AG04449 (cell line): ENCODE measurements at places on chromosomes 5 and 9.

DNA sequence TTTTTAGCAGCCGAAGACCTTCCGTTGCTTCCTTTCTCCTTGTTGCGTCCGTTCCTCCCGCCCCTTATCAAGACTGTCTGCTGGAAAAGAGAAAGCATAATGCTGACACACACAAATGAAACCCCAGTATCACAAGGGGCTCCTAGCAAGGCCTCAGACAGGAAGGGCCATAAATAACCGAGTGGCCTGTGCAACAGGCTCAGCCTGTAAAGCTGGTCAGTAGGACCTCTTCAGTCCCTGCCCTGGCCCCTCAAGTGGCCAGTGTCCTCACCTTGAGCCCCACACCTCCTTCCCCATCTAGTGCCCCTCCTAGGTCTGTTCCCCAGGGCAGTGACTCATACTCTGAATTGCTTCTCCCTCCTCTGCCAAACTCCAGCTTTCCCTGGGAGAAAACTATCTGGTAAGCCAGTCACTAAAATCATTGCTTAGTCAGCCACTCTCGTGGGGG is 174.6 kb upstream of the IL12B start:
- no peak for DNase-seq

DNA sequence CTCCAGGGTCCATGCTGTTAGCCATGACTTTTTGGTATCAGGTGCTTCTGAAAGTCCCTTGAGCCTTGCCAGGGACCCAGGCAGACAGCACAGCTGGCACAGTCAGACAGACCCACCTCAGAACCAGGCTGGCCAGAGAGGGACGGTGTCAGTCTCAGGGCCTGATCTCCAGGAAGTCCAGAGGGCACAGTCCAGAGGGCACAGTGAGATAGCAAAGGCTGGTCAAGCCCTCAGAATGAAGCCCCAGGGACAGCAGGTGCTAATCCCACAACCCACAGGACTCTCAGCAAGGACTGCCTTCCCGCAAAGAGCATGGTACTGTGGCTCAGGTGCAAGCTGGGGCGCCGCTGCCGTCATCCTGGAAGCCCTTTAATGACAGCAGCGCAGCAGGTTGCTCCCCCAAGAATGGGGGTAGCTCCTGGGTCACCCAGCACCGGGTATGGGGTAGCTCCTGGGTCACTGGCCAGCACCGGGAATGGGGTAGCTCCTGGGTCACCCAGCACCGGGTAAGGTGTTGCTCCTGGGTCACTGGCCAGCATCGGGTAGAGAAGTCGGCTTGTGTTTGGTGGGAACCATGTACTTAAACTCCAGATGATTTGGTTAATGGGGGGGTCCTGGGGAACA is 105.6 kb upstream of the PHYKPL start:
- DNase-seq: no peak

DNA sequence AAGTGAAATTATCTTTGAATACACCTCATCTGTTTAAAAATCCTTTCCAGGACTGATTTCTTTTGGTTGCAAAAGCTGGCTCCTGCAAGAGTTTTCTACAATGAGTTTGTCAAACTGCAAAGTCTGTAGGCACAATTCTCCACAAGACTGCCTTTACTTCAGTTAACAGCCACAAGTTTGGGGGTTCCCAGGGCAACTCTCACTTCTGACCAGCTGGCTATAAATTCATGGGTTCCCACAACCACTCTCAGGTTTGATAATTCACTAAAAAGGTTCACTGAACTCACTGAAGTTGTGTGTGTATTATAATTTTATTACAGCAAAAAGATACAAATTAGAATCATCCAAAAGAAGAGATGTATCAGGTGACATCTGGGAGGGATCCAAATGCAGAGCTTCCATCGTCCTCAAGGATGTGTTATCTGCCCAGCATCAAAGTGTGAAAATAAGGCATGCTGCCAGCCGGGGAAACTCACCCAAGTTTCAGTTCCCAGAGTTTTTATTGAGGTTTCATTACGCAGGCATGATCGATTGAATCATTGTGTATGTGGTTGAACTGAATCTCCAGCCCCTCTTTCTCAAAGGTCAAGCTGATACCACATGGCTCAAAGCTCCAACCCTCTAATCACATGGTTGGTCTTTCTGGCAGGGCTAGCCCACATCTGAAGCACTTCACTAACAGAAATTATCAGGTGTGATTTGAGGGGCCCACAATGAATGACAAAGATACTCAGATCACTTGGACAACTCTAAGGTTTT is 19.0 kb upstream of the PSIP1 start:
- DNase-seq: no peak

- no peak for DNase-seq
Measured at GRCh38 chr9:122941582-122942234, 888 bp downstream of the RABGAP1 start.

DNA sequence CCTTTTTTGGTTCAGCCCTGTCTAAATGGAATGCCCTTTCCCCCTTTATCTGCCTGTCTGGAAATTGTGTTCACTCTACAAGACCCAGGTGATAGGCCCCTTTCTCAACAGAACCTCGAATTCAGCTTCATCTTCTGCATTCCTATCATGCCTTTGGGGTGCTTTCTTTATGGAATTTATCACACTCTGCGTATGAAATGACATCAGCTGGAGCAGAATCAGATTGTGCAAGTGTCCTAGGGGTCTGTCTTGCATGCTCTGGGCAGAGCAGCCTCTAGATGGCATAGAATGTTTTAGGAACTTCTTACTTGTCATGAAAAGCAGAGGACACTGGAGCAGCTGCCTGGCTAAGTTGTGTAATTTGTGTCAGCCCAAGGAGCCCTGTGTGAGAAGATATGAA is 84.9 kb downstream of the ISL1 start:
- DNase-seq: no peak
